8988T (cell line): ENCODE measurements at places on chromosomes 5 and 9.

DNA sequence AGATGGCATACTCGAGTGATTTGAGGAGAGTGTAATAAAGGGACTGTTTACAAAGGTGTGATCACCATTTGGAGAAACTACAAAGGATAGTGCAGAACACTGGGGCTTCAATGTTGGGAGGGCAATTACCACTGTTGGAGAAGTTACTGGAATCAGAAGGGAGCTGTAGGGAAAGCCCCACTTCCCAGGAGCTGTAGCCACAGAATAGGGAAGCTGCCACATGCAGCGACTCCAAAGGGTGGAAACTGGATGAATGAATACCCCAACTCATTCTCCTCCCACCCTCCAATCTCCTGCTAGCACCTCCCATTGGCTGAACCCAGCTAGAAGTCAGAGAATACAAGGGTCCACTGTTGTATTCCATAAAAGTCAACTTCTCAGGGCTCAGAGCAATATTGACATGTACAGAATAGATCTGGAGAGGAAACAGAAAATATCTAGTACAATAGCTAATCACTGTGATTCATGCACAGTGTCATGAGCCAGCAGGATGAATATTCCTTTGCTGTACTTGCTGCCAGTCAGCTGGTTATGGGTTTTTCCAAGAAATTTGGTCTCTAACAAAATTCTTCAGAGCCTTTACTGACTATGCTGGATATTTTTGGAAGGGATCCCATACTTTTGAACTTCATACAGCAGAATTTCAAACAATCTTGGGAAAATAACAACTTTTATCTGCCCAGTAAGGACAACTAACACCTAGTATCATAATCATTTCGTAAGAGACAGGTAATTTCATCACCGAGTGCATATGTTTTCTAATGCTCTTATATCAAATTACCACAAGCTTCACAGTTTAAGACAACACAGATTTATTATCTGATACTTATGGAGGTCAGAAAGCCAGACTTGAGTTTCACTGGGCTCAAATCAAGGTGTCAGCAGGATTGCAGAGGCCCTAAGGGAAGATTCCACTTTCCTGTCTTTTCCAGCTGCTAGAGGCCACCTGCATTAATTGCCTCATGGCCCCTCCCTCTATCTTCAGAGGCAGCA lies 39.6 kb downstream of the PDCD1LG2 start:
- no peak for DNase-seq

DNA sequence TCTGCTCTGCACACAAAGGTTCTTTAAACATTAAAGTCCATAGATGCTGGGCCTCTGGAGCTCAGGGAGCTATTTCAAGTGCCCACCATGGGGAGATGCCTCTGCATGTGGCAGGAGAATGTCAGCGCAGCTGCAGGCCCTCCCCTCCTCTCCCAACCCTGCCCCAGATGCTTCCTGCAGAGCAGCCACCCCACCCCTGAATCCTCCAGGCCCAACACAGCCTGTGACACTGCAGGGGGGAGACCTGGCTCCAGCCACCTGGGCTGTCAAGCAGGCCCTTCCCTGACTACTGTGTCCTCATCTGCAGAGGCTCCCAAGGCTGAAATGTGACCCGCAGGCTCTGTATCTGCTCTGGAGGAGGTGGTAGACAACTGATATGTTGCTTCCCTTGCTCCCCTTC lies 213.9 kb downstream of the GABBR2 start:
- DNase-seq, result no peak

DNA sequence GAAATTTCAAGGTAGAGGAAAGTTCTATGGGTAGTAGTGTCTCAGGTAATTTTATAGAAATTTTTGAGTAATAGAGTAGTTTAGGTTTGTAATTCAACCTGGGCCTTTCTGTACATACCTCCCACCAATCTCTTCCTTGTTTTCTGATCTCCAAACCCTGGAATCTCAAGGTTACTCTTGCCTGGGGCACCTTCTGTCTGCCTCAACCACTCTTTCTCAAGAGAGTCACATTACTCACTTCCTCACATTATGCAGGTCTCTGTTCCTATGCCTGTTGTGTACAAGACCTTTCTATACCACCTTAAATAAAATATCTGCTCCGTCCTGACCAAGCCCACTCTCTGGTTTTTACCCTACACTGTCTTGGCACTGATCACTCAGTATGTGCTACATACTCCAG lies 412.6 kb upstream of the CTNND2 start:
- no peak for DNase-seq

DNA sequence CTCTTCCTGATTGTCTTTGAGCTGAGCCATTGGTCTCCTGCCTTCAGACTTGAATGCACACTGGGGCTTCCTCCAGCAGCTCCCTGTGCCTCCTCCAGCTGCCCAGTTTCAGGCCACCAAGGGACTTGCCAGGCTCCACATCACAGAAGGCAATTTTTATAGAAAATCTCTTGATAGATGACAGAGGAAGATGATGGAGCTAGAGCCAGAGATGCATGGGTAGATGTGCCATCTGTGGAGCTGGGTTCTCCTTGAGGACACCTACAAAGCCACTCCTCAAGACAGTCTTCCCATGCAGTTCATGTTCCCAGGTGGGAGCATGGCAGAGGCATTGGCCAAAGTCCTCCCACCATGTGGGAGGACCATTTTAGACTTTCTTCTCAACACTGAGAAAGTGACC lies 239.6 kb upstream of the IRX1 start:
- DNase-seq, result no peak

DNA sequence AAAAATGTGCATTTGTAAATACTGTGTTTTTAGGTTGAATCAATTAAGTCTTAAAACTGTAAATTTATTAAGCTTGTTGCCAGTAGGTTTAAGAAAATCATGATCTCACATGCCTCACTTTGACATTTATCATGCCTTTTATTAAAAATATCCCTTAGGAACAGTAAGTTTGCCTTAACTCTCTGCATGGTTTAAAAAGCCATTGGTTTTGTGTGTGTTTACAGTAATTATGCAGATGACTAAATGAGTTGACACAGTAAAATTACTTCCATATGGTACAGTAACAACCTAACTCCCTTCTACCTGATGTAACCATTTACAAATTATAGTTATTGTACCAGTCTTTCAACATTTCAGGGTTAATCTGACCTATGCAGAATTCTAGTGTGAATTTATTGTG lies 6.5 kb downstream of the RPS6 start:
- DNase-seq, result no peak
